ENCODE measurements at places on chromosomes 3 and 15.

GRCh38 chr3:47082519-47082918 lies 81.4 kb downstream of the SETD2 start:
- peak; percentile 4 for DNase-seq

DNA sequence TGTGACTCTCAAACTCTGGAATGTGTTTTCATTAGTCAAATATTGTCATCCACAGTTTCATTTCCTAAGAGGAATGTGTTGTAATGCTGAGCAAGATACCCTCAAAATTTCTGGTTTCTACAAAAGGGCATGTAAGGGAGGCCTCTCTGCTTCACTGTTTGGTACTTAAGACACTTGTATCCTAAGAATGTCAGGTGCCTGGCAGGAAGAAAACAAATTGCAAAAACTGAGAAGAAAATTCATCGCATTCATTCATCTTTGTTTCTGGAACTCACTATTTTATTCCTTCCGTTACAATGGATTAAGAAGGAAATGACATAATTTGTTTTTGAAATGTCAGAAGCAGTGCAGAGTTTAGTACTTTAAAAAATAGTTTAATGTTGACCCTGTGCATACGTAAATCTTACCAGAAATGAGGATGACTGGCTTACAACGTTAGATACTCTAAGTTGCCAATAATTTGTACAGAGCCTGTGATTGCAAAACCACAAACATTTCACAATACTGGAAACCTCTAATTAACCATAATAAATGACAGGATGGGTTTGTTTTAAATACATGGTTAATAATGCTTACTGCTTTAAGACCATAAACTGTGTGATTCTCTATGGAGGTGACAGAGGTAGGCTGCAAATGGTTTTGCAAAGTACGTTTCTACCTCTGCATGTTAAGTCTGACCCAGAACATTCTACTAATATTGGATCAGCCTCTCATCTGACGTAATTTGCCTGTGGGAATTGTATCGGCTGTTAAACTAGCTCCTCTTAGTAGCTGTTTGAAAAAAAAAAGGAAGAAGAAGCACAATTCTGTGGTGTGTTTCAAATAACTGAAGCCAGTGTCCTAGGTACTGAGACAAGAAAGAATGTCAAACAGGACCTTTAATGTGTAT lies 477.8 kb downstream of the RBMS3 start:
- DNase-seq: peak; percentile 80

DNA sequence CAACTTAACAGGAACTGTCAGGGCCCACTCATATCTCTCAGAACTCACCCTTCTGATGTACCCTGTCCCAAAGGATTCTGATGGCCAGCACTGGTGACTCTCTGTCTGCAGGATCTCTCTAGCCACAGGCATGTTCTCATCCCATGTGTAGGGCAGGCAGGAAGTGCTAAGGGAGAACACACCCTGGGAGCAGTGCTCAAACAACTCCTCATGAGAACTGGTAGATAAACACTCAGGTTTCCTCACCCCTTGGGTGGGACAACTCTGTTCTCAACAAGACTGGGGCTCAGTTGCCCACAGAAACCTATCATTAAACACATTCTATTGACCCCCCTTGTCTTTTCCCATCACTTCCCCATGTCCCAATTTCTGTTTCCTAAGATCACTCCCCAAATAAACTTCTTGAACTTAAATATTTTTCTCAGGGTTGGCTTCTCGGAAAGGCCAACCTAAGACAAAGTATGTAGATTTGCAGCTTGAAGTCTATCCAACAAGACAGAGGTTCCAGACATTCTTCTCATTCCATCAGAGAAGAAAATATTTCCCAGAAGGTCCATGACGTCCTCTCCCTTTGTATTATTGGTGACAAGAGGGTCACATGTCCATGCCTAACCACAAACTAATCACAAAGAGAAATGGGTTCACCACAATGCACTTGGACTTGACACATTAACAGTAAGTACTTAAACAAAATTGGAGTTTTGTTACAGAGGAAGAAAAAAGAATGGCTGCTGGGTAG lies 276.6 kb upstream of the GADL1 start:
- peak; percentile 98 for DNase-seq

- no peak for DNase-seq
These were observed 4.4 kb downstream of the MTMR14 start for GRCh38 chr3:9653565-9654248.

GRCh38 chr3:82773207-82773606 lies 1011.8 kb upstream of the GBE1 start:
- no peak for DNase-seq

DNA sequence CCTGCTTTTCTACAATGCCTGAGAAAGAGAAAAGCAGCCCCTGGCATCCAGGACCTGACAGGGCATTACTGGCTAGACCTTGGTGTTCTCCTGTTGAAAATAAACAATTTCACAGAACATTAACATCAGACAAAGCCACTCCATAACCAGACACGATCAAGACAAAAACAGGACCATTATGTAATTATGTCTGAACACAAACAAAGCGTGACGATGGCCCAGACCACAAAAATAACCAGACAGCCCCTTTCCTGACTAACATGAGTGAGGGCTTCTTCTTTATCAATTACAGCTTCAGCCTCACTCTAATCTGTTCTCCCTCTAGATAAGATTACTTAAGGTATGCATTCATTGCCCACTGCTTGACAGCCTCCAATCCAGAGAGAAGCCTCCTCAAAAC lies 172.7 kb upstream of the LMCD1 start:
- DNase-seq: no peak

DNA sequence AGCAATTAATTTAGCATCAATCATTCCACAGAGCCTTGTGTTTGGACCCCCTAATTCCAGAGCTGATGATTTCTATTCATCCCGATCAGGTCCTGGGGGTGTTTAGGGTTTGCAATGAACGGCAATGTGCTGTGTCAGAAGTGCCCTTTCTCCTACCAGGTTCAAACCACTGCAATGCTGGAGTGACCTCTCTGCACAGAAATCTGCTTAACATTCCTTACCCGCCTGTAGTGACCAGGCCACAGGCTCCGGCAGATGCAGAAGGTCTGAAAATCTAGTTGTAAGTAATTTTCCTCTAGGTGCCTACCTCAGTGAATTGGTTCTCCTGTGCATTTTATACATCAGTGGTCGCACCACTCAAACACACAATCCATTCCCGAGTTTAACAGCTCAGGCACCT lies 725.3 kb upstream of the CFAP20DC start:
- DNase-seq: no peak

GRCh38 chr3:10273702-10274305 lies 18.9 kb downstream of the GHRL start:
- DNase-seq: no peak

DNA sequence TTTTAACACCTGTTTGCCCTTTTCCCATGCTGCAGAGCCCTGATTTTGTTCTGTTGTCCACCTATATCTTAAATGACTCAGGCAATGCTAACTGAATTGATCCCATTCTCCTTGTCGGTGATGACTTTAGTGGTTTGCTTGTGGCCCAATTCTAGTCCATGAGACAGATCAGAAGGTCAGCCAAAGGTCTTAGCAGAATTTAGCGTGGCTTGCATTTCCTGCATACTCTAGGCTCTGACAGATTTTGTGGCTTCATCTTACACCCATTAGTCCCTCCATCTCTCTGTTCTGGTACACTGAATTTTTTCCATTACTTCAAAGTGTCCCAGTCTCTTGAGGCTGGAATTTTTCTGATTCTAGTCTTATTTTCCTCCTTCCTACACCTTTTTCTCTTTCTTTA lies 161.9 kb downstream of the STAC start:
- DNase-seq: no peak

DNA sequence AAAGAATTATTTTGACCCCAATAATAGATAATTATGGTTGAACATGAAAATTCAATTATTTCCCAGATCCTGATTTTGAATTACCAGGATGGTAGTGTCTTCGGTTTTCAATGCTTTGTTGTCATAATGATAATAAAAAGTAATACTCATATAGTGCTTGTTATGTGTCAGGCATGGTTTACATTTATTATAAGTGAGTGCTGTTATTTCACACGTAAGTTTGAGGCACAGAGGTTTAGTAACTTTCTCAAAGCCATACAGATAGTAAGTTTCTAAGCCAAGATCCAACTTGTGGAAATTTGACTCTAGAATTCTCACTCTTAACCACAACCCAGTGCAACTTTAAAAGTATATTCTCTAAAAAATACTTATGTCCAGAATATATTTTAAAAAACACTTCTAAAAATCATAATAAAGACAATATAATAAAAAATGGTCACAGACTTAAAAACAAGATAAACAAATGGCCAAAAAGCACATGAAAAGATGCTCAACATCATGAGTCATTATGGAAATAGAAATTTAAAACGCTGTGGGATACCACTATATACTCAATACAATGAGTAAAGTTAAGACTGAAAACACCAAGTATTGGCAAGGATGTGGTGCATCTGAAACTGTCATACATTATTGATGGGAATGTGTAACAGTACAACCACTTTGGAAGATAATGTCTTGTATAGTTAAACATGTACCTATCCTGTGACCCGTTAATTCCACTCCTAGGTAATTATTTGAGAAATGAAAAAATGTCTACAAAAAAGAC lies 45.2 kb downstream of the SPRED1 start:
- DNase-seq: no peak

DNA sequence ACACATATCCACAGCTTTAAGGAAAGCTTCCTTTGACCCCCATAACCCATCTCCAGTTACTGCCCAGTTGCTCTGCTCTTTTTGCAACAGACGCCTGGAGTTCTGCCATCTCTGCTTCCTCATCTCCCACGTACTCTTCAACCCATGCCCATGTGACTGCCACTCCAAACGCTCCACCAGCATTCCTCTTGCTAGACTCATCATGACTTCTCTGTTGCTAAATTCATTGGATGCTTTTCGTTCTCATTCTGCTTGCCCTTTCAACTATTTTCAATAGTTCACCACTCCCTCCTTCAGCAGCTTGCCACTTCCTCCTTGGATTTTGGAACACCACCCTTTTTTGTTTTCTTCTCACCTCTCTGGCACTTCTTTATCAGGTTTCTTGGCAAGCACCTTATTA lies 2.7 kb upstream of the KNSTRN start:
- peak; percentile 93 for DNase-seq

- no peak for DNase-seq
These were observed 44.2 kb downstream of the SOX2 start for GRCh38 chr3:181755959-181756358.

DNA sequence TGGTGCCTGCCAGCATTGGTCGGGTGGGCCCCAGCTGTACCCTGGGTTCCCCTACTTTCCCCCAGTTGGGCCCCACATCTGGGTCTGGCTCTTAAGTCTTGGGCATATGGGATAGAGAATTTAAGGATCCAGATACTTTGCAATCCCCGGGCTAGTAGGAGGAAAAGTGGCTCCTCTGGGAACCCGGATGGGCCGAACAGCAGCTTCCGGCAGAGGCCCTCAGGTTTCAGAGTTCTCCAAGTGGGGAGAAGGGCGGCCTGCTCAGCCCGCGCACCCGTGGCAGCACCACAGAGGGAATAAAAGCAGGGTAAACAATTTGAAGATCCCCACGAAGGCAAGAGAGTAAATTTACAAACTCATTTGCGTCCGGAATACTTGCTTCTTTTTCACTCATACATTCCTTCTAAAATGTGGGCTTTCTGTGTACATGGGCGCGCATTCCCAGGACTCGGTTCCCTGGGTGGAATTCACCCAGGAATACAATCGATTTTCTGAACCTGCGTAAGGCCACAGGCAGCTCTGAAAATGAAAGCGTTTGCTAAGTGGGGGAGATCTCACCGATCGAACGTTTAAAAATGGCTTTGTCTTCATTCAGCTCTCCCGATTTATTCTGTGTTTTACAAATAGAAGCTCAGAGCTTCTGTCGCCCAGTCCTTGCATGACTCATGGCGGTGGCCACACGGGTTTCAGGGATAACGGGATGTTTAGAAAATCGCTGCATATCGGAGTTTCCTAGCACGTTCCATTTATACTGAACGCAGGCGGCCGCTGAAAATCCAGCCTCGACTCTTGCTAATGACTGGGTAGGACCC lies 74.0 kb upstream of the POLG start:
- no peak for DNase-seq

DNA sequence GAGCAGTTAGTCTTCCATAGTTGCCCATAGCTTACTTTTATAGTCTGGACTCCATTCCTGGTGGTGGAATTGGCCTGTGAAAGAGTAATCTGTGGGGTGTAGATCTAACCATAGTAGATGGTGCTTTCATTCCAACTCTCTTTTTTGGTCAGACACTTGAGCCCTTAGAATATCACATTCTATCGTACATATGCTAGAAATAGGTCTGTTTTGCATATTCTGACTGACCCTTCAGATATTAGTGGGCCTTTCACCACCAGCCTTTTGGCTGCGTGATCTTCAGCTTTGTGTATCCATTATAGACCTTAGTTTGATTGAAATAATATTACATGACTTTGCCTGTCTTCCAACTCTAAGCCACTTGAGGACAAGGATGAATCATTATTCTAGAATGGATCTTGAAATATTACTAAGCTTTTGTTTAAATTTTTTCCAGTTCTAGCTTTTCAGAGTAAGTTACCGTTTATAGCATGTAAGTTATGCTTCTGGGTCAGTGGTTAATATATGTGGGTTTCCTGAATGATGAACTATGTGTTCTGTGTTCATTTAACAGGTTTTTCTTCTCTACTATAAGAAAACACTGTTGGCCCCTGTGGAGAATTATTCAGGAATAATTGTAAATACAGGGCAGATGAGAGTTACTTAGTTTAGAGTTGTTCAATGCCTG lies 8.7 kb downstream of the RAB7A start:
- DNase-seq: no peak

DNA sequence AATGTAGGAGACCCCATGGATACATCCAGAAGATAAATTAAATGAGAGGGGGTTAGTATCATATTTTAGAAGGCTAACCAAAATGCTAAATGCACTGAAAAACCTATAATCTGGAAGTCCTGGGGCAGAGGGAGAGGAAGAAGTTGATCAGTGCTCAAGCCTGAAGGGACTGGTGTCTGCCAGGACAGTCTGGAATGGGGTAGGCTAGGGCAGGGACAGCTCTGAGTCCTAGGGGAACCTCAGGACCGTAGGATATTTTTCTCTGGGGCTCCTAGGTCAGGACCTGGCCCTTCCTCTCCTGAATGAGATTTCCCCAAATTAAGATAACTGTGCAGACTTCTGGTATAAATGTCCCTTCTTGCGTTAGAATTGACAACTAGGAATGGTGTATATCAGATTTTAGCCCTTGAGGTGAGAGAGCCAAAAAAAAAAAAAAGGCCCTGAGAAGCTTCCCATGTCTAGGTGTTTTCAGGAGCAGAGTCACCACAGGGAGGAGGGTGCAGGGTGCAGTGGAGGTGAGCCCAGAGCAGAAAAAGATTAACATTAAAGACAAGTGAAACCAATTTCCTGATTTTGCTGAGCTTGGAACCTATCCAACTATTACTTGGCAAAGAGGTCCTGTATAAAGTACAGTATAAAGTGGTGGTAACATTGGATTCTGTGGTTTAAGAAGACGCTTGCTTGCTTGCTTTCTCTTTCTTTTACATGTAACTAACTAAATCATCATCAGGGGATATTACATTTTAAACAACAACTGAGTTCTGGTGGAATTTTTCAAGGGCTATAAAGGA lies 63.5 kb downstream of the HACD2 start:
- DNase-seq: no peak
